ENCODE measurements at places on chromosomes 4 and X.

DNA sequence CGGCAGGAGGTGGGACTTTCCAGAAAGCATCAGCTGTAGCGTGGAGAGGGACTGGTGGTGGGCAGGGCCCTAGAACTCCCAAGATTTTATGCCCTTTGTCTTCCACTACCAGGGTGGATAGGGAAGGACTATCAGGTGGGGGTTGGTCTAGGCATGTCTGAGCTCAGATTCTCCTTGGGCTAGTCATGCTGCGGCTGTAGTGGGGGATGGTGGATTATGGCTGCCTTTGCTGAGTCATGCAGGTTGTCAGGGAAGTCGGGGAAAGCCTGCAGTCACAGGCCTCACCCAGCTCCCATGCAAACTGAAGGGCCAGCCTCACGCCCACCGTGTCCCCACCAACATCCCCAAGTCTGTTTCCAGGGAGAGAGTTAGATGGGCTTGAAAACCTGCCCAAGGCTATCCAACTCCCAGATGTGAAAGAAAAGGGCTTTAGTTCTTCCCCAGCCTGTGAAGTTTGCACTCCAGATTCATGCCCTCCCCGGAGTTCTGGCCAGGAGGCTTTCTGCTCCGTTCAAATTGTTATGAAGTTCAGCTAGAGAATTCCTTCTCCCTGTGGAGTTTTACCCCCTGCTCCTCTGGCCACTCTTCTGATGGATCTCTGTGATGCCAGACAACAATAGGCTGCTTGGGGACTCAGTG, 13.4 kb upstream of the MEPE start:
- DNase-seq = no peak

DNA sequence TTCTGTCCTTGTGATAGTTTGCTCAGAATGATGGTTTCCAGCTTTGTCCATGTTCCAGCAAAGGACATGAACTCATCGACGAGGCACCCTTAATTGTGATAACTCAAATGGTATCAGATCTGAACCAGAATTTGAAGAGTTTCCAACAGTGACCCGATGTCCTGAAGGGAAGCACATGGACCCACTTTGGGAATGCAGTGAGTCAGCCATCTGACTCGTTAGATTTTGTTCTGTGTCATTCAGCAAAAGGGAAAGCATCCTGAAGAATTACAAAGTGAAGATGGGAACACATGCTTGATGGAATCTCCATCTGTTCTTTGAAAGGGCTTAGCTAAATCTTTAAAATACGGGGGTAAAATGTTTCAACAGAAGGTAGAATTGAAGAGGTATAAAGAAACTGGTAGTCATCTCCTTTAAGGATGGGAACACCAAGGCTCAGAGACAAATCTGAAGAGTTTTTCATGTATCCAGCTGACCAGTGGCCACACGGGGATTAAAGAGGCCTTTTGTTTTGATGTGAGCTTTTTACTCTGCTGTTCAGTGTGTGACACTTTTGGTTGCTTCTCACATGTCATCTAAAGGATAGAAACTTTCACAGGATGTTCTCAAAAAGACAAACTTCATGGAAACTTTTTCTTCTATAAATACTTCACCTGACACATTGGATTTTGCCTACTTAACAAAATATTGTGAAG, 393.8 kb downstream of the INPP4B start:
- DNase-seq = no peak

DNA sequence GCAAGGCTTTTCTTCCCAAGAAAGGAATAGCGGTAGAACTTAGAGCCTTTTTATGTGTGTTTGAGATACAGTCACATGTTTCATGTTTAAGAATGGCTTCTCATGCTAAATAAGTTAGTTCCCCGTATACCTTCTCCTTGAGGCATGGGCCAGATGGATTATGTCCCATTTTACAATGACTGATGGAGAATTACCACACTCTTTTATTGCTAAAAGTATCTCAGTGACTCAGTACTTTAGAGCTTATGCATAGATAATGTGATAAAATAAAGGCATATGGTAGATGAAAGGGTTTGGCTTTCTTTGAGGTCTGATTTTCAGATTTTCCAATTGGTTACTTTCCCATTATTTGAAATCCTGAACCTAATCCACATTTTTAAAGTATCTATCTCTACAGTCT, 121.8 kb upstream of the BMPR1B start:
- no peak for DNase-seq

DNA sequence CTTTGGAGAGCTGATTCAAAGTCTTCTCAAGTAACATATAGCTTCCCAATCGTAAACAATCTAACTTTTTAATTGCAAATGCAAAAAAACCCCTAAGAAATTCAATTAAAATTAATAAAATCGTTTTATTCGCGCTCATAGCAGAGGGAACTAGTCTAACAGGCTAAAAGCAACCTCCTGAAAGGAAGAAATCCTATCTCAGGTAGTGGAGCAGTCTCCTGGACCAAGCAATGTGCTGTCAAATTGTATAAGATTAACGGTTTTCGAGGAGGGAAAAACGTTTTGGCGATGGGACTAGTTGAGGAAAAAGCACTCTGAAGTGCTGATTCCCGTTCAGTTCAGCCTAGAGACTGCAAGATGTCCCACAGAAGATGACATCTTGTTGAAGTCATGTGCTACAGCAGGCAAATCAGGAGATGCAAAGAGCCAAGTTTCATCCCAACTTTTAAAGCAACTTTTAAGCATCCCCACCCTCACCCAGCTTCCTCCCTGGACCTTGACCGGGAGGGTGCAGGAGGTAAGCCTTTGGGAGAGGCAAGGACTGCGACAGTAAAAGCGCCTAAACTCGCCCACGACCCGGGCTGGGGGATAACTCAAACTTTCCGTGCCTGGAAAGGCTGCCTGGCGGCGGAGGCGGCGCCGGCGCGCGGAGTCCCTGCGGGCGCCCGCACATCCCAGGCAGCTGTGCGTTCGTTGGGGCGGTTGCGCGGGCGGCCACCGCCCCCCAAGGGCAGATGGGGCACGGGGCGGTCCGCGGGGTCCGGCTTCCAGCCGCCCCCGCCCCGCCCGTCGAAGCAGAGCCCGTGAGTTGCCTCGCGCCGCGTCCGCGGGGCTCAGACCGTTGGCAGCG, 784 bp downstream of the MAP7D3 start:
- DNase-seq = no peak

- DNase-seq = no peak
Measured at GRCh38 chrX:110852180-110852579, 56.6 kb upstream of the CHRDL1 start.
